ENCODE measurements at places on chromosomes 4 and X.
A peak's percentile ranks its signal among the peaks of the same experiment; 100 is the strongest.

GRCh38 chr4:88524171-88524570 lies 595 bp upstream of the PYURF start:
- DNase-seq = no peak

- no peak for DNase-seq
Observed at GRCh38 chr4:86927843-86928395, 6.9 kb upstream of the AFF1 start.

- DNase-seq = no peak
Observed at GRCh38 chr4:104973708-104974107, 173.0 kb upstream of the TET2 start.

GRCh38 chrX:72621625-72622485 lies 49.2 kb upstream of the HDAC8 start:
- DNase-seq = no peak

- no peak for DNase-seq
Observed at GRCh38 chr4:165208221-165208652, 876 bp downstream of the KLHL2 start.

GRCh38 chrX:113849408-113849807 lies 734.5 kb upstream of the HTR2C start:
- DNase-seq = no peak

DNA sequence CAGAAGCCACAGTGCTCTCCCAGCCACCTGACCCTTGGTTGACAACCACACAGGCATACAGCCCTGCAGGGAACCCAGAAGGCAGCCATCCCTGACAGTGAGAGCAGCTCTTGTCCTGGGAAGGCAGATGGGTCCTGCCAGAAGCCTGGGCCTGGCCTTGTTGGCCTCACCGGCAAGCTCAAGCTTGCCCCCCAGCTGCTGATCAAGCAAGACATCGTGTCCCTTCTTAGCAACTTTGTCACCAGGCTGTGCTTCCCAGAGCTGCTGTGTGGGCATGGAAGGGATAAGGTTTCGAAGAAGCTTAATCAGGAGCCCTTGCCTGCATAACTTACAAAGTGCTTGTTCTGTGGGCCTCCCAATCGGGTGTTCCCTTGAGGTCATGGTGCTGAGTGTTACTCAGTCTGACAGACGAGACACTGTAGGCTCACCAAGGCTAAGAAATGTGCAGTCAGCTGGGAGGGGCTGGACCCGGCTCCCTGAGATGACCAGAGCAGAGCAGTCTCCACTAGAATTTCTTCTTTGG lies 6.8 kb upstream of the ABLIM2 start:
- DNase-seq = no peak

GRCh38 chrX:38426785-38427184 lies 74.4 kb downstream of the OTC start:
- DNase-seq = no peak

GRCh38 chr4:66482186-66482585 lies 811.9 kb upstream of the EPHA5 start:
- DNase-seq = no peak

DNA sequence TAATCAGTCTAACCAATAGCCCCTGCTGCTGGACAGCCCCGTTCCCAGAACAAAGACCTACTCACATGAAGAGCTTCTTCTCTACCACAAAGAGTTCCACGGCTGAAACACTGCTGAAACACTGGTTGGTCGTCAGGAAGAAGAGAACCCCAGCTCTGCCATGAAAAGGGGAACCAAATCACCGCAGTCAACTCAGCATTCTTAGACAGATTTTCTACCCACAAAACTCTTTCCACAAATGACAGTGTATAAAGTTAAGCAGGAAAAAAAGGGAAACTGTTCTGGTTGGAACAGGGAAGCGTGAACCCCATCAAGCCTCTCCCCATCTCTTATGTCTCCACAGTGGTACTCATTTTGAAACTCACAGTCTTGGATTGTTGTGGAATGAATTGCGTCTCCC lies 57.3 kb downstream of the ABCG2 start:
- DNase-seq = no peak

DNA sequence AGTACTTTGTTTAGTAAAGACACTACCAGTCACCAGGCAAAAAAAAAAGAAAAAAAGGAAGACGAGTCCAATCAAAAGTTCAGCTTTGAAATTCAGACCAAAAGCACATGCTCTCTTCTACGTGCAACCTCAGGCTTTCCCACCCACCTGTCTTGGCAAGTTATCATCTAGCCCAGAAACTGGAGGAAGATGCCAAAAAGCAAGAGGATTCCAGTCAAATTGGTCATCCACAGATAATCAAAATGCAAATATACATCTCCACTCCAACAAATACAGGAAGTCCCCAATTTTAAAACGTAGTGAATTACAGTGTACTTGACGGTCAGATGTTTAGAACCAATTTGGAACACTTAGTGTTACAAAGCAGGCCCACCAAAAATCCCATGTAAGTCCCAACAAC lies 96.5 kb downstream of the PALLD start:
- no peak for DNase-seq

- DNase-seq = no peak
Observed at GRCh38 chrX:54427837-54428424, 12.3 kb upstream of the TSR2 start.

DNA sequence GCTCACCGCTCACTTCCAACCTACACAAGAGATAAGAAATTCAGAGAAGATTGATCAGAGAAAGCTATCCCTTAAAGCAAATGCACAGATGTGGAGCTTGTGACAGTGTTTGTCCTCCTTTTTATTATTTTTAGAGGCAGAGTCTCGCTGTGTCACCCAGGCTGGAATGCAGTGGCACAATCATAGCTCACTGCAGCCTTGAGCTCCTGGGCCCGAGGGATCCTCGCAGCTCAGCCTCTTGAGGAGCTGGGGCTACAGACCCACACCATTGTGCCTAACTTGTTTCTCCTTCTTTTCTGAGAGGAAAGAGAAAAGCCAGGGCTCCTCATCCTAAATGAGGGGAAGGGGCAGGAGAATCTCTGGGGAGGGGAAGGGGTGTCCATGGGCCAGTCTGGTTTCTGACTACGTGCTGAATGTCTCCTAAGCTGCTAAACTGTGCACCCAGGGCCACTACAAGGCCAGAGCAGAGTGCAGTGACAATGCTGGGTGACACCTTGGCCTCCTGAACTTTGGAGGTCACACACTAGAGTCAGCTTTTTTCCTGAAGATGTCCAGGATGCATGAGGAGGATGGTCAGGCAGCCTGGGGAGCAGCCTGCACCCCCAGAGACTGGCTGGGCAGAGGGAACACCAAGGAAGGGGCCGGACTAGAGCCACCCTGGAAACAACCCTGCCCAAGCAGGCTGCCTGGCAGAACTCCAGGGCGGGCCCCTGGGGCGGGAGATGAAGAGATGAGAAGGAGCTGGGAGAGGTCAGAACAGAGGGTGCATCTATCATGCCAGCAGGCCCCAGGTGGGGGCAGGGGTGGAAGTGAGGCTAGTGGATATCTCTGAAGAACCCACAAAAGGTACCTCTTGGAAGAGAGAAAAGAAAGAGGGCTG lies 55.5 kb upstream of the PROM1 start:
- DNase-seq = no peak

DNA sequence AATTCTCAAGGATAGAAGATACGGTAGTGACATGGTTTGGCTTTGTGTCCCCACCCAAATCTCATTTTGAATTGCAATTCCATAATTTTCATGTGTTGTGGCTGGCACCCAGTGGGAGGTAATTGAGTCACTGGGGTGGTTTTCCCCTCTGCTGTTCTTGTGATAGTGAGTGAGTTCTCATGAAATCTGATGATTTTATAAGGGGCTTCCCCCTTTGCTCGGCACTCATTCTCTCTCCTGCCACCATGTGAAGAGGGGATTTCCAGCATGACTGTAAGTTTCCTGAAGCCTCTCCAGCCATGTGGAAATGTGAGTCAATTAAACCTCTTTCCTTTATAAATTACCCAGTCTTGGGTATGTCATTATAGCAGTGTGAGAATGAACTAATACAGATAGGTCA lies 8.5 kb upstream of the SPANXN4 start:
- DNase-seq = no peak

GRCh38 chr4:158202481-158202880 lies 7.8 kb upstream of the TMEM144 start:
- no peak for DNase-seq

GRCh38 chr4:152102436-152103000 lies 341.7 kb upstream of the GATB start:
- peak; percentile 42 for DNase-seq

- DNase-seq = no peak
Observed at GRCh38 chr4:182978152-182978827, 61.1 kb upstream of the DCTD start.

DNA sequence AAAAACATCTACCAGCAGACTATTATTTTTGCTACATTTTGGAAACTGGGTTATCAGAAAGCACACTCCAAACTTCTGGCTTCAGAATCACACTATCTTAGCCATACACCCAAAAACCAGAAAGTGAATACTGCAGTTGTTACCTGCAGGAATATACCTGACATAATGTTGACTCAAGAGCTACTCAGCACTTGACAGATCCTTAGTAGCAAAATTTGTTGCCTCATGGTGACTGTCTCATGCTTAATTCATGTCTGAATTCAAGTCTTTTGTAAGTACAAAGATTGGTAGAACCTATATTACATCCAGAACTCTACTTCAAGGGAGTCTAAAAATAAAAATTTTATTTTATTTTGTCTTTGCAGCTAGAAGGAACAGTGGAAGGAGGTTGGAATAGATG lies 140.2 kb upstream of the GYPA start:
- no peak for DNase-seq

- no peak for DNase-seq
Observed at GRCh38 chr4:3030566-3031356, 43.6 kb downstream of the HTT-AS start.

- no peak for DNase-seq
Observed at GRCh38 chrX:56397636-56398035, 165.5 kb downstream of the KLF8 start.

DNA sequence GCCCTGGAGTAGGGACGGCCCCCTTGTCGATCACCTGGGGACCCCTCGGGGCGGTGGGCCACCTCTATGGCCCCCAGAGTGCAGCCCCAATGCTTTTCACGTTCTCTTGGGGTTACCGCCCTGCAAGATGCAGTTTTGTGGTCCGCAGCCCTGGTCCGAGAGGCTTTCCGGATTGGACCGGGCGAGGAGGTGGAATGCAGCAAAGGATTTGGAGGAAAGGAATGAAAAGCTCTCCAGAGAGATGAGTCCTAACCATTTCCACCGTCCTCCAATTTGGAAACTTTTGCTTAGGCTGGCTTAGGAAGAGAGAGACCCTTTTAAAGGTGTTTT lies 601 bp downstream of the SLC25A43 start:
- DNase-seq = no peak

GRCh38 chr4:176709417-176709816 lies 83.3 kb downstream of the VEGFC start:
- DNase-seq = no peak

DNA sequence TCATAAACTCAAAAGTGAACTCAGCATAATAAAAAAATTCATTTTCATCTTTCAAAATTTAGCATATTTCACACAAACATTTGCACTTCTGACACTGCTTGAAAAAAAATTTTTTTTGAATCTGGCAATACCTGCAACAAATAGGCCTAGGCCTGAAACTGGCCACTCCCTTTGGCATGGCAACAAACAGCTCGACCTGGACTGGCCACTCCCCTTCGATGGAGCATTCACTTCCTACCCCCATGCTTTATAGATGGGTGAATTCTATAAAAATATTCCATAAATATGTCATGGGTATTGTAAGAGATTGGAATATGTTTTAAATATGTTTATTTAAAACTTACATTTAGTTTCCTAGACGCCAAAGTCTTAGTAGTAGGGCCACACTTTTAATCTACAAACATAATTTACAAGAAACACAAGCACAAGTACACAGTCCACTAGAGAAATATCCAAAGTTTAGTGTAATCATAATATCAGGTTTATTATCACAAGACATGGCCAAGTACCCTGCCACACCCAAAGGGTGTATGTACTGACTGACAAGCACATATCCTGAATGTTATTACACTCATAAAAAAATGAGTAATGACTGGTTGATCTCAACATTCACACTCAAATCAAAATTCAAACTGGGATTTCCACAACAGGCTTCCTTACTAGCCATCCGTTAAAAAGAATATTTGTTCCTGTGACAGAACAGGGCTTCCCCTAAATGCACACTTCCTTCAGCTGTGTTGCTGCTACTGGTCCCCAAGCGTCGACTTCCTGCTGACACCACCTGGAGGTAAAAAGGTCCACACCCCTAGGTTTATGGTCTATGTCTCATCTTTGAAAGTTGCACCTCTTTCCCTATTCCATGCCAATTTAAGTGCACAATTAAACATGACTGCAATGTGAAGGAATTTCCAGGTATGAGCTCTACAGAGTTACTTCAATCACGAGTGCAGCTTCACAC lies 271.5 kb downstream of the NR3C2 start:
- DNase-seq = no peak

DNA sequence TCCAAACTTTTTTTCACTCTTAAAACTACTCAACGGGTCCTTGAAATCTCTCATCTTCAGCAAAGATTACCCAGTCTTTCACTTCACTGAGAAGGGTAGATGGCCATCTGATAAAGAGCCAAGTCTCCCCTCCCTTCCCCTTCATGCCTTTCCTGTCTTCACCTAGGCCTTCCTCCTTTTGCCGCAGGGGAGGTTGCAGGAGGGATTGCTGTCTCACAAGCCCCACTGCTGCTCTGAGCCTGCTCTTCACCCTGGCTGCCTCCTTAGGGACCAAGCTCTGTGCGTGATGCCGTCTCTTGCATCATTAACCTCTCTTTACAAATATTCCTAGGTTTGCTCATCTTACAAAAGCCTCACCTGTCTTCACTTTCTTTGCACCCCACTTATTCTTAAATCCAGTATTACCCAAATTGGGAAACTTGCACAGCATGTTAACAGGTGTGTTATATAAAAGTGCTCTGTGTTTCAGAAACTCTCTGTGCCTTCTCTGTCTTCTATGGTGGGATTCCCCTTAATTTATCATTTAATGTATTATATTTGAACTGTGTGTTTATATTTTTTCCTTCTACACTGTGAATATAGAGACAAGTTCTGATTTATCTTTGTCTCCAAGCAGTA lies 3.8 kb downstream of the ZFX start:
- no peak for DNase-seq

GRCh38 chrX:100830547-100830946 lies 10.4 kb downstream of the CSTF2 start:
- no peak for DNase-seq

- DNase-seq = no peak
Observed at GRCh38 chrX:25925946-25926345, 212.2 kb upstream of the MAGEB18 start.

DNA sequence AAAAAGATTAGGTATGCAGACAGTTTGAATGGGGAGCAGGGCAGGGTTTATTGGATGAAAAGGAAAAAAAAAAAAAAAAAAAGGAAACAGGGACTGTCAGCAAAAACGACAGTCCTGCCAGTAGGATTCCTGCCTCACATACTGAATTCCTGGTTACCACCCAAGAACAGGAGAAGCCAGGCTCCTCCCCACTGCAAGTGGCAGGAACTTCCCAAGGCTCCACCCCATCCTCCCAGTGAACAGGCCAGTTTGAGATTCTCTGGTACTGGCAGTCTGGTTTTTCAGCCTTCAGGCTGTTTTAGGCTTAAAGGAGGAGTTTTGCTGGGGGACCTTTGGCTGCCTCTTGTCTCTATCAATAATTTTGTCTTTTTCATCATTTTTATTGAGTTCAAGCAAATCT lies 360.0 kb upstream of the CXorf51A start:
- DNase-seq = no peak

Data from stimulated activated effector memory CD8-positive, alpha-beta T cell treated with anti-CD3 and anti-CD28 coated beads, Interleukin-12 subunit alpha, Interleukin-12 subunit beta, amount 100 ng/mL, for 72 hours (primary cell).